Stimulated activated CD8-positive, alpha-beta memory T cell treated with anti-CD3 and anti-CD28 coated beads, Interleukin-7, amount 100 ng/mL, for 24 hours (primary cell): ENCODE measurements at places on chromosomes 3 and 15.
A peak's percentile ranks its signal among the peaks of the same experiment; 100 is the strongest.

- DNase-seq, result no peak
Observed at GRCh38 chr3:47847801-47848518, 45.0 kb downstream of the DHX30 start.

DNA sequence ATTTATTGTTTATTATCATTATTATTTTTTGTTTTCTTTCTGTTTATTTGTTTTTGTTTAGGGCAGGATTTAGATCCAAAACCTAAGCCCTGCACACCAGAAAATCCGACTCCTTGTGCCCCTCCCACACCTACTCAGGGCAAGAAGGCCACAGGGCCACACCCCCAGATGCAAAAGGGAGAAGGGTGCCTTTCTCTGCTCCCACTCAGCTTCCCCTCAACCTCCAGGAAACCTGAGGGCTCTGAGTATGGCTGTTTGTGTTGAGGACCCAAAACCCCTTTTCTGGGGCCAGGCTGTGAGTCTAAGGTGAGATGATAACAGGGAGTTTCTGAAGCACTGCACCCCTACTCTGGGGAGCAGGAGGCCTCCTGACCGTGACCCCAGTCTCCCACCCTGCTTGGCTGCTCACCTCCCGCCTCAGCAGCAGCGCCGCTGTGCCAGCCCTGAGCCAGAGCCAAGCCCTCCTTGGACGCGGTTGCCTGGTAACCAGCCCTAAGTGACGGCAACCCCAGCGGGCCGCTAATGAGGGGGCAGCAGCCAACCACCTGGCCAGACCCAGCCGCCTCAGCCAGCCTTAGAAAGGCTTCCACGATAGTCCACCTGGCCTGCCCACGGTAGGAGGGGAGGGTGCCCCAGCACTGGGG is 6.4 kb upstream of the C15orf39 start:
- no peak for DNase-seq

DNA sequence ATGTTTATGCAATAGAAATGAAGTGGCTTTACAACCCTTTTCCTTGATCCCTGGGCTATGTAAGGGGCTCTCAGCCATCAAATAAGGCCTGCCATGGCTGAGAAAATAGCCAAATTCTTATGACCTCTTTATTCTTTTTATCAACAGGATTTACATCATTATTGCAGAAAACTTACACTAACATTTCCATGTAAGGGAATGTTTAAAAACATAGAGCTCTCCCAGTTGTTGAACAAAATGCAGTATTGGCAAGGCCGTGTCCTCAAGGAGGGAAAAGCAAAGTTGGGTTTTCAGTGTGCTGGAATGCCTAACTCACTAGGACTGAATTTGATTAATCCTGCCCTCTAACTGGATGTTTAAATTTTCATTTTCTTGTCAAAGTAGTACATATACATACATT is 22.3 kb downstream of the NR2C2 start:
- no peak for DNase-seq

- DNase-seq, result peak; percentile 50
Observed at GRCh38 chr3:10242182-10243065, 5.8 kb upstream of the TATDN2 start.
